Aorta (tissue), 5 donors: ENCODE measurements at places on chromosomes 6 and 20.

- no peak for DNase-seq
Measured at GRCh38 chr20:25421102-25421501, 13.6 kb downstream of the GINS1 start.

DNA sequence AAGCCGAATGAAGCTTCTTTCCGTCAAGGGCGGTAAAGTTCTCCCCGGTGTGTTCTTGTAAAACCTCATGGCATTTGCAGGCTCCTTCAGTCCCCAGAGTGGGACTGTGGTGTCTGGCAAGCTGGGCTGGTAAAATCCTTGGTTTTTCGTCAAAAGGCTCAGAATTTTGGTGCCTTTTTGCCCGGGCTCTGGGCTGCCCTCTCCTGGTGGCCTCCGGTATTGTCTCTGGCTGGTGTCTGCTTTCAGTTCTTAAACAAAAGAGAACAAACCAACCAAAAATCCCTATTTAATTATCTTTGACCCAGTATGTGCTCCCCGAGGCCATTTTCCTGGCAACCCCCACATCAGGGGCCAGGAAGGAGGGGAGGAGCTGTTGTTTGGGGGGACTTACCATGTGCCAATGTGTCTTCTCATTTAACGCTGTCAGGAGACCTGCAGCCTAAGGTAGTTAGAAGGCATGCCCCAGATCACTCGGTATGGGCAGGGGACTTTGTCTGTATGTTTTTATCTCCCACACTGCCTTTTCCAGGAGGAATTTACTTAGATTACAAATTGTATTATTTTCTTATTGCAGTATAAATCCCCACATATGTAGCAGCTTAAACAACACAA lies 11.1 kb downstream of the CDH4 start:
- DNase-seq, result no peak

DNA sequence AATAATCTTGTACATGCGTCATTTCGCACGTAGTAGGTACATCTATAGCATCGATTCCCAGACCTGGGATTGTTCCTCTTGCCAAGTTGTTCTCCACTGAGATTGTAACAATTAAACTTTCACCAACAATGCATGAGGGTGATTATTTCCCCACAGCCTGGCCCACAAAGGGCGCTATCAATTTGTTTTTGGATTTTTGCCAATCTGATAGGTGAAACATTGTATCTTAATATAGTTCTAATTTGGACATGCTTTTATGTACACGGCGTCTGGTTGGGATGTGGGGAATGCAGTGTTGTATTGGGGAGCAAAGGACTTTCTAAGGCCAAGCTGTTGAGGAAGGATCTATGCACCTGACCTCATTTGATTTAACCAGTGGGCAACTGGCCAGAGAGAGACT lies 59.5 kb downstream of the VEGFA start:
- no peak for DNase-seq

- no peak for DNase-seq
Measured at GRCh38 chr20:12936020-12936419, 72.8 kb upstream of the SPTLC3 start.

DNA sequence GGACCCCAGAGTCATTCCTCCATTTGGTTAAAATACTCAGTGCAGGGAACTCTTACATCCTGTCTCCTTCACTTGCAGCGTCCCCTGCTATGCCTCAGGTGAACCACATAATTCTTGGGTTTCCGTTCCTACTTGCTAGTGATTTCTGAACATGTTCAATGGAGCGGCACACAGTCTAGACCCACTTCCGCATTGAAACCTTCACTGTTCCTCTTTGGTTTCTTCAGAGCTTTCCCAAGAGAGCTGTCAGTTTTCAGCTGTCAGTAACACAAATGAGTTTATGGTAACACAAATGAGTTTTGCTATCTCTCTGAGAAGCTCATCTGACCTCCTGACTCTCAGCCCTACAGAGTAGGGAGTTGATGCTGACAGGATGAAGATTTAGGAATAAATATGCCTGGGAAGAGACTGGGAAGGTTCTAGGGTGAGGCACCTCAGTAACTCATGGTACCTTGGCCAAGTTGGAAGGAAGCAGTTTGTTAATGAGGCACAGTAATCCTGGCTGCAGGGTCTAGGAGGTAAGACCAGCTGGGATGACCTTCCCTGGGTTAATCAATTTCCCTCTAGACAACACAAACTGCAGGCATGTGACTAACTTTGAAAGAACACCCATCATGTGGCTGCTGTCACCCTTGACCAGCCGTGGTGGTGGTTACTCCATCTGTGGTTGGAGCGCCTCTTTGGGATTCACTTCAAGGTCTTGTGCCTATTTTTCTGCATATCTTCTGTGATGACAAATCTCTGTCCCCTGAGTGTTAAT lies 5.4 kb downstream of the SYS1 start:
- DNase-seq, result no peak
